Stimulated activated CD8-positive, alpha-beta memory T cell treated with anti-CD3 and anti-CD28 coated beads, Interleukin-7, amount 100 ng/mL, for 48 hours (primary cell): ENCODE measurements at places on chromosomes 1 and 21.

GRCh38 chr1:239896980-239897379 is 194.7 kb upstream of the FMN2 start:
- DNase-seq: no peak

DNA sequence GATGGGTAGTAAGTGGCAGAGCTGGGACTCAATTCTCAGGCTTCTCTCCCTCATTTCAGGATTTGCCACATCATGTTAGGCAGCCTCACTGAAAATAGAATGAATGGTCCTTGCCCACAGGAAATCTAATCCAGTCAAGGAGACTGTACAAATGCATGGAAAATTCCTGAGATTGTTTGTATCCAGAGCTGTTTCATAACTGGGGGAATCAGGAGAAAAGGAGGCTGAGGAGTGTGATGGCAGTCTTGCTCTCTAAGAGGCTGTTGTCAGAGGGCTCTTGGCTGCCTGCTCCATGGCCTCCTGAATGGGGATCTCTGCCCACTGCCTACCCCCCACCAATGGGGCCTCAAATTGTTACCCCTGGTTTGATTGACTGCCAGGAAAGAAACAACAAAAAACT is 141.9 kb upstream of the TNR start:
- no peak for DNase-seq

GRCh38 chr21:25871566-25871965 is 136.8 kb downstream of the GABPA start:
- DNase-seq: no peak

DNA sequence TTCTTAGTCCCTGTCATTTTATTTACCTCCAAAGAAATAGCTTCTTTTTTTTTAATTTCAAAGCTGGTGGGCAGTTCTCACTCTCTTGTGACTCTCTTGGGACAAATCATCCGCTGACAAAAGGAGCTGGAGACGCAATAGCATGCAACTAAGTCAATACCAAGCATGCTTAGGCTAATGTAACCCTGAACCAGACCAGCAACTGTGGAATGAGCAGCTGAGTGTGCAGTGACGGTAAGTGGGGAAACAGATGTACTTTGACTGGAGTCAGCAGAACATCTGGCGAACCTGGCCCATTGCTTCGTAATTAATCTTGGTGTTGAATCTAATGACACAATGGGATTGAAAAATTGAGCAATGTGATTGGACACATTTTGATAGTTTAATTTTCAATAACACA is 280.7 kb upstream of the PLXNA2 start:
- no peak for DNase-seq

DNA sequence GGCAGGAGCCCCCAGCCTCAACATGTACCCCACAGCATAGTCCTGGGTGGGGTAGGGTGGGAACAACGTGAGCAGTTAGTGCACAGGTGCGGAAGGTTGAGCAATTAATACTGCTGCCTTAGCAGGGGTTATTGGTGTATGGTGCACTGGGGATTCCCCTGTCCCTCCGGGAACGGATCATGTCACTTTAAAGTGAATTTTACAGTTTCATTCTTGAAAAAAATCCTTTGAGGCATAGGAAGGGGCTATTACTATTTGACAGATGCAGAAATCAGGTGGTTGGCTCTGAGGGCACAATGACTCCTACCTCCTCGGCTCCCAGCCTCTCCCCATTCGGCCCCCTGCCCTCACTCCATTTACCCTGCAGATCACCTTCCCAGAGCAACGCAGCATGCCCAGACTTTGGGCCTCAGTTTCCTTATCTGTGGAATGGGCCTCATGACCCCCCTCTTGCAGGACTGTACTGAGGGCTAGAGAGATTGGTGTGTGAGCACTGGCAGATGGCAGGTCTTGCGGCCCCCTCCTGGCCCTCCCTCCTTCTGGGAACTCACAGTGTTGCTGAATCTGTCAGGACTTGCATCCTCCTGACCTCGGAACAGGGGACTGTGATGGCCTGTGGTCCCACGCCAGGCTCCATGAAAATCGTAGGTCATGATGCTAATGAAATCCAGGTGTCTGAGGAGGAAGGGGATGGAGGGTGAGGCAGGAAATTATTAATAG is 5.1 kb upstream of the MYBPH start:
- no peak for DNase-seq

GRCh38 chr1:76998582-76999223 is 131.4 kb downstream of the ST6GALNAC5 start:
- DNase-seq: no peak

DNA sequence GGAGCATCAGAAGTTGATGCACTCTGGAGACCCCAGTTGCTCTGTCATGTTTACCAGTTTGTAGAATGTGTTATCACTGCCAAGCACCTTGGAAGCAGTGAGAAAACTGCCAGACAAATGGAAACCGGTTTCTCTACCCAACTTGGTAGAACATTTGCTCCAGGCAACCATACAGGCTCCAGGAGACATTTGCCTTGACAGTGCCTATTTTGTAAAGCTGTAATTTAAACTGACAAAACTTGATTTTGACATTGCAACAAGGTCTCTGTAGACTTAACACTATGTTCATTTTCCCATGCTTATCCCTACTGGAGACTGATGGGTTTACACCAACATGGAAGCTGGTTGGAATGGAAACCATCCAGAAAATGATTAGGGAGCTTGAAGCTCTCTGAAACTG is 97.6 kb downstream of the ROR1 start:
- no peak for DNase-seq

DNA sequence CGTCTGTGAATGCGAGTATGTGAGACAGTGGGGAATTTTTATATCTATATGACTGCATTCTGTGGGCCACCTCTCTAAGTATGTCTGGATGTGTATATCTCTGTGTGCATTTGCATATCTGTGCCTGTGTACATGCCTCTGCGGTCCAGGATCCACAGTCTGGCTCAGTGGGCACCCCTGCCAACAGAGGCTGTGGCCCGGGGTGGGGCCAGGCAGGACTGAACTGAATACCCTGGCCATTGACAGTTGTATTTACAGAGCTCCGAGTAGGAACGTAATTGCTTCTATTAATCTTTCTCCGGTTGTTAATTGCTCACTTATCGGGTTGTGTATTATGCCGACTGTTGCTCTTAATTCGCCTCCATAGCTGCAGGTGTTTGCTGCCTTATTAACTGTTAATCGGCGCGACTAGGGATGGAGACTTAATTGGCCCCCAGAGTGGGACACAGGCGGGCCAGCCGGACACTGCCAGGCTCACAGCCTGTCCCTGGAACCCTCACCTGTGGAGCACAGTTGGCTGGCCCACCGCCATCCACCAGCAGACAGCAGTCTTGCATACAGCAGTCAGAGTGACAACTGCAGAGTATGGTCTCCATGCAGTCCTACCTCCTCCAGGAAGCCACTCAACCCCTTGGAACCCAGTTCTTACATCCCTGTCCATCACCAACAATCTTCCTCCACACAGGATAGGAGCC is 22.4 kb upstream of the ADGRB2 start:
- no peak for DNase-seq

DNA sequence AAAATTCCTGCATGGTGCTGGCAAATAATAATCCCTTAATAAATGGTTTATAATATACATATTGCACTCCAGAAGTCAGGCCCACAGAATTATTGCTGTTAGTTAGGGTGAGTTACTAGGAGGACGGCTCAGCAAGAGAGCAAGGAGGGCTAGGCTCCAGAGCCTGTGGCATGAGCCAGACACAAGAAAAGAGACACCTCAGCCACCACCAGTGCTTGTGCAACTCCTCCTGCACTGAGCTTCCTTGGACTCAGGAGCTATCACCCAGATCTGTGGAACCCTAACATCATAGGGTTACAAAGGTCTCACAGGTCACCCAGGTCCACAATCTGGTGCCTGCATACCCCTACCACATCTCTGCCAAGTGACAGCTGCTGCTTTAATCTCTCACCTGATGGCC is 12.8 kb upstream of the LRRC8D start:
- no peak for DNase-seq

- no peak for DNase-seq
Observed at GRCh38 chr1:19325958-19326747, 14.0 kb downstream of the SLC66A1 start.

DNA sequence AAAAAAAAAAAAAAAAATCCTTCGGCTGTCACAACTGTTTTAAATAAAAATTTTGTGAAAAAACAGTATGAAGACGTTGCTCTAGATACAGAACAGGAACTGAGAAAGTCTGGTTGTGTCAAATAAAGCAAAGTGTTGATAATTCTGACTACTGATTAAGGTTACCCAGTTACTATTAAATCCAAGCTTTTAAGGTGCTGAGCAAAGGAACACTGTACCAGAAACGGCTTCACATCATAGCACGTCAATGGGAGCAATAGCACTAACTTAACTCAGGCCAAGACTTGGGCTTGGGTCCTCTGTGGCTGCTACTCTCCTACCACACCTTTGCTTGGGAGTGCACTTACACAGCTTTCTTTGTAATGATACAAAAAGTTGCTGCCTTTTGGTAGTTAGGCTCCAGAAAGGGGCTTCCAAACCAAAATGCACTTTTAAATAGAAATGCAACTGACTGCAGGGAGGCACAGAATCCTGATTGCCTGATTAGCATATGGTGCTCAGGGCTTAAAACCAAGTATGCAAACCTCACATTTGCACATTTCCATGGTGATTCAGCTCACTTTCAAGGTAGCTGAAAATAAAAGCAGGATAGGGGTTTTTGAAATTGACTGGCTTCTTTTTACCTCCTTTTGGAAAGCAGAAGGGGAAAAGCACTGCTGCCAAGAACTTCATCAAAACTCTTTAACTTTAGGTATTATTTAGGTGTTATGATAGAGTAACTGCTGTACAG is 6.3 kb downstream of the MCL1 start:
- no peak for DNase-seq

- DNase-seq: no peak
Observed at GRCh38 chr1:3306583-3307291, 147.7 kb upstream of the ARHGEF16 start.

DNA sequence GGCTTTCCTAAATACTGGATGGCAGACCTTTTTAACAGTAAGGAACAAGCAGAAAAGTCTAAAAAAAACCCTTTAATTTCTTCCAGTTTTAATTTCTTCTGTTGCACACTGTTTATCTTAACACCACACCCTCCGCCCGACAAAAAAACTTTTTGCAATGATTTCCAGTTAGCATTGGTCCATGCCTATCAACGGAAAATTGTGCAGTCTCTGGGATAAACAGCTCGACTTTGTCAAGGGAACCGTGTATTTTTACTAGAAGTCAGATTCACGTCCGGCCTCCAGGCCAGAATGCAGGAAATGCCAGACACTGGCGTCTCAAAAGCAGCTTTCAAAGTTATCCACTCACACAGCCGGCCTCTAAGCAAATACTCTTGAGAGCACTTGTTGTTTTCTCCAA is 378 bp upstream of the NUP210L start:
- DNase-seq: no peak

DNA sequence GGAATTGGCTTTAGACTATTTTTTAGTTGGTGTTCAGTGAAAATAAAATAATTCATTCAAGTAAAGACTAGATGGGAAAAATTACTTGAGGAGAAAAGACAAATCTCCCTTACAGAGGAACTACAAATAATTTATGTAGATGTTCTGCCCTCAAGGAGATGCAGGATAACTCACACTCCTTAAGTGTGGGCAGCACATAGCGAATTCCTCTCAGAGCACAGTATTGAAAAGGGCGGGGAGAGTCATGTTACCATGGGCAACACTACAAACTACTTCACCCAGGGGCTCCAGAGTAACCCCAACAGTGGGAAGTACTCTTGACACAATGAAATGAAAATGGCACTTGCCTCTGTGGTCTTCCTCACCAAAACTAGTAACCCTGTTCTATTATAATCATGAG is 20.6 kb upstream of the LAMC2 start:
- DNase-seq: no peak

DNA sequence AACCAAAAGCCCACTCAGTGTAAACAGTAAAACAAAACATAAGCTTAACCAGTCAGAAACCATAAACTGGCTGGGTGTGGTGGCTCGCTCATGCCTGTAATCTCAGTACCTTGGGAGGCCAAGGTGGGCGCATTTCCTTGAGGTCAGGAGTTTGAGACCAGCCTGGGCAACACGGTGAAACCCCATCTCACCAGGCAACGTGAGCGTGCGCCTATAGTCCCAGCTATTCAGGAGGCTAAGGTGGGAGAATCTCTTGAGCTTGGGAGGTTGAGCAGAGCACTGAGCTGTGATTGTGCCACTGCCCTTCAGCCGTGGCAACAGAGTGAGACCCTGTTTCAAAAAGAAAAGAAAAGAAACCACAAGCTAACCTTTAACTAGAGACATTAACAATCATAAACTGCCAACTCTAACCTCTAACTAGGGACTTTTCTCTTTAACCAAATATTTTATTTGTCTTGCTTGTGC is 13.1 kb upstream of the PRRC2C start:
- no peak for DNase-seq

- no peak for DNase-seq
Observed at GRCh38 chr1:239253032-239253431, 133.3 kb upstream of the CHRM3 start.

GRCh38 chr1:205371871-205372660 is 15.3 kb upstream of the KLHDC8A start:
- no peak for DNase-seq

GRCh38 chr1:68218490-68218889 is 13.8 kb downstream of the WLS start:
- no peak for DNase-seq

DNA sequence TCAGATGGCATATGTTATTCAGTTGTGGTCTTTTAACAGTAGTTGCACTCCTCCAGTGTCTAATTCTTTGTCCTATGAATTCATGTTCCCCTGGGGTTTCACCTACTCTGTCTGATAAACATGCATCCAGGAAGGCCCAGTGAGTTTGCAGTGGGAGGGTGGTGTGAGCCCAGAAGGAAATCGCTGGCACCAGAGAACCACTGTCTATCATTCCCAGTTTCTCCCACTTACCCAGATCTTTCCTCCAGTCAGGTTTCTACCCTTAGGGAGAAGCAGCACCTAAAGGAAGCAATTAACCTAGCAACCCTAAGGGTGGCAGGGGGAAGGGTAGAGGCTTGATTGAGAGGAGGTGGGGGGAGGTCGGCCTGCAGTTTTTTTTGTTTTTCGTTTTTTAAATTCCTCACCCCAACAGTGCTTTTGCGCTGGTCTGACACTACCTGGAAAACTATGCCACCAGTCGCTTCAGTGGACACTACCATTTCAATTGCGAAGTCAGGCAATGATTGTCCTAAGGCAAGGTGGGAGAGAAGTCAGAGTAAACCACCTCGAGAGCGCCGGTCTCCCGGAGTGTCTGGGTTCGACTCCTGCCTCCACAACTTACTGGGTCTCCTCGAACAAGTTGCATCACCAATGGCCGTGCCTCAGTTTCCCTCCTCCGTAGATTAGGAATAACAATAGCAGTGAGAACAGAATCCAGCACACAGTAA is 766 bp upstream of the SLC44A3 start:
- no peak for DNase-seq
